ENCODE measurements at places on chromosomes 5 and 9. TPM values are rescaled to one million over a fixed set of nuclear protein-coding genes. Genes with fewer than 3 reads are reported as not detected.

- DNase-seq = no peak
Observed at GRCh38 chr5:59887274-59887673, 6.3 kb downstream of the PDE4D start.

ADAMTS12 gene
- 14.7 TPM for total RNA-seq

- DNase-seq = no peak
Observed at GRCh38 chr5:32975656-32976375, 264.7 kb downstream of the NPR3 start.

NXNL2 gene
- total RNA-seq = not detected

- no peak for DNase-seq
Observed at GRCh38 chr5:180121826-180122413, 50.4 kb upstream of the RNF130 start.

NR4A3 gene
- 0.06 TPM for total RNA-seq

DNA sequence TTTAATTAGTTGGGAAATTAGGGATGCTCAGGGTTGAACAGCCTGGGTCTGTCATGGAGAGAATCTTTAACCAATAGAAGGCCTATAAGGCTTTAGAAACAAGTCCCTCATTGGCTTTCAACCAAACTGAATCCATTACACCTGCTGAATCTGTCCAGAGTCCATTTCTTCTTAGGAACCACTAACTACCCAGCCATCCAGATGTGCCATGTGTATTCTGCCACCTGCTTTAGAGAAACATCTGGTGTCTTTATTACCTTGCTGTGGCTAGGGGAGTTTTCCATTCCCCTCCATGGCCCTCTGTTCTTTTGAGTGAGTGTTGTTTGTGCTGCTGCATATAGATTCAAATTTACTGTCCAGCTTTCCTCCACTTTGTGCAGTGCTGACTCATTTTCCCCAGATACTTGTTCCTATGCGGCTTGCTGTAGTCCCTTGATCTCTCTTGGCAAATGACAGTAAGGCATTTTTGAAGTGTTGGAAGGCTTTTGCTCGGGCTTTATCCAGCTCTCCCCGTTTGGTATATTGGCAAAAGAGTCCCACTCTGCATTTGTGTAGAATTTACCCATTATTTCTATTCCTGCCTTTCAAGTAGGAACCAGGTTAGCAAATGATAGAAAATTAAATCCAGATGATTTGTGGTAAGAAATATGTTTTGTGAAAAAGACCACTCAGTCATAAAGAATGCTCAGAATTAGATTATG lies 54.6 kb downstream of the NLN start:
- no peak for DNase-seq

DNA sequence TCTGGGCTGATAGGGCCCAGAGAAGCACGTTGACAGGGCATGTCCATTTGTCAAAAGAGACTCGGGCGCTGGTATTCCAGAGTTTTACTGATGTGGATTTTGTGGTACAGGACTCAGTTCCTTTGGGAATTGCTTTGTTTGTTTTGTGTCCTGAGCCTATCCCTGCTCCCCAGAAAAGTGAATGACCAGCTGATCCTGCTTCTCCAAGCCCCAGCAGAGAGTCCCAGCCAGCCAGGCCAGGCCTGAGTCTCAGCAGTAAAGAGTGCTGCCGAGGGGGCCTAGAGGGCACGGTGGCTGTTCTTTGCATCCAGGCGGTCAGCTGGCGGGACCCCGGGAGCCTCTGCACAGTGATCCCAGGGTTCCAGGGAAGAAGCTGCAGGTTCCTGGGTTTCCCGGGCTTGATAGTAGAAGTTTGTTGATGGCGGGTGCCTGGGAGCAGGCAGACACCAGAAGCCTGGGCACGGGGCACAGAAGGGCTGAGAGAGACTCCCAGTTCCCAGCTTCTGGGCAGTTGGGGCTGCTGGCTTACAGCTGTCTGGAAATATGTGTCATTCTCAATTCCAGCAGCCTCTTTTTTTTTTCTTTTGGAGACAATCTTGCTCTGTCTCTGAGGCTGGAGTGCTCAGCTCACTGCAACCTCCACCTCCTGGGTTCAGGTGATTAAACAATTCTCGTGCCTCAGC lies 8.7 kb downstream of the PRDM12 start:
- DNase-seq = no peak

- peak; percentile 91 for DNase-seq
Observed at GRCh38 chr5:170491479-170491878, 12.3 kb upstream of the KCNIP1 start.

PFN3 gene
- not detected for total RNA-seq

C9 gene
- total RNA-seq = not detected

GRCh38 chr9:77896938-77897667 lies 134.5 kb downstream of the GNAQ start:
- no peak for DNase-seq

- DNase-seq = no peak
Observed at GRCh38 chr9:132989414-132989996, 11.0 kb downstream of the GFI1B start.

GRCh38 chr5:74199005-74199404 lies 441.5 kb downstream of the ENC1 start:
- peak; percentile 19 for DNase-seq

DNA sequence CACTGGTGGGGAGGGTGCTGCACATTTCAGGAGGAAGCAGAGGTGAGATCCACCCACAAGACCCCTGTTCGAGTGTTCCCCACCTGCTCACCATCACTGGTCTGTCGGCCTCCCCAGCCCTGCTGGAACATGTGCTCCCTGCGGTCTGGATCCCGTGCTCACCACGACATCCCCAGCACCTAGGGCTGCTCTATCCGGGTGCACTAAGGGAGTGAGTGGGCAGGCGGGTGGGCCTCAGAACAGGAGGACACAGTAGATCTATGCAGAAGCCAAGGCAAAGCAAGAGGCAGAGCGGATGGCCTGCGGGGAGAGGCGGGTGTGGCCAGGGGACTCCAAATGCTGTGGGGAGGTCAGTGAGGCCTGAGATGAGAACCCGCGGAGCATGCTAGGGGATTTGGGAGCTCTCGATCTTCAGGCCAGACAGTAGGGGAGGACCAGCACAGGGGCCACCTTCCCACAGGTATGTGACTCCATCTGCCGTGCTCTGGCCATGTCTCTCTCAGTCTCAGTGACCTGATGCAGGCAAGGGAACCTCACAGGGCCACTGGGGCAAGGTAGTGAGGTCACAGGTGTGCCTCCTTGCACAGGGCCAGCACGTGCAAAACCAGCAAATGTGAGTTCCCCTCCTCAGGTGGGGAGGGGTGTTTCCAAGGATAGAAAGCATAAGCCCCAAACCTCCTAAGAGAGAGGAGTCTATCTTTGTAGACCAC lies 134.2 kb downstream of the ZNF354C start:
- no peak for DNase-seq

DNA sequence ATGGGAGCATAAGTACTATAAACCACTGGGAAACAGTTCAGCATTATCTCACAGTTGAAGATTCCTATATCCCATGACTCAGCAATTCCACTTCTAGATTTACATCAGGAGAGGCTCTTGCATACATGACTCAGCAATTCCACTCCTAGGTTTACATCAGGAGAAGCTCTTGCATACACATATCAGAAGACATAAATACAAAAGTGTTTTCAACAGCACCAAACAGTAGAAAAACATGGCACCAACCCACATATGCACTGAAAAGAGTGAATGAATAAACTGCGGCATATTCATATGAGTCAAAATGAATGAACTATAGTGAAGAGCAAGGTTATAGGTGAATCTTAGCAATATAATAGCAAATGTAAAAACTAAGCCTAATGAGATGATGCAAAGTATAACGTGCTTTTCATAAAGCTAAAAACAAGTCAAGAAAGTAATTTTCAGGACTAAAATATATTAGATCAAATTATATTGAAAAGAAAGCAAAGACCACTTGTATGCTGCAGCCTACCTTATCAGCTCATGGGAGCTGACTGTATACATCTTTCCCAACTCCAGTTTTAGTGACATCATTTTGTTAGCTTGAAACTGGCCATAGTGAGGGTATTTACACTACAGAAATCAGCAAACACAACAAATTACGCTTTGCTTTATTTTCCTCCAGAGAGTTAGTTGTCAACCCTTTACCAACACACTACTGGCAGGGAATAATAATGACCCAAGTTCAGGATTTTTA lies 95.8 kb downstream of the ANKRD18B start:
- DNase-seq = peak; percentile 94
